ENCODE measurements at places on chromosomes 1 and 21.

DNA sequence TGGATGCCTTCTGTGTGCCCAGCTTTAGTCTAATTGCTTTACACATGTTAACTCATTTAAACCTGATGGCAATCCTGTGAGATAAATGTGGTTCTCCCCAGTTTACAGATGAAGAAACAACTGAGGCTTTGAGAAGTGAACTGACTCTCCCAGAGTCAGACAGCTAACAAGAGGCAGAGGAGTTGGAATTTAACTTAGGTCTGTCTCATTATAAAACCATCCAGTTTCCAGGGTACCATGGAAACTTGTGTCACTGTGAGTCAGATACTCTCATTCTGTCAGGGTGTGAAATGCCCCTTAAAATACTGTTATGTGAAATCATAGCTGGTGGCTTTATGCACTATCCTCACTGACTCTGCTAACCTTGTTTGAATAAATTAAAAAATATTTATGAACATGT lies 206.6 kb downstream of the PBX1 start:
- no peak for DNase-seq

DNA sequence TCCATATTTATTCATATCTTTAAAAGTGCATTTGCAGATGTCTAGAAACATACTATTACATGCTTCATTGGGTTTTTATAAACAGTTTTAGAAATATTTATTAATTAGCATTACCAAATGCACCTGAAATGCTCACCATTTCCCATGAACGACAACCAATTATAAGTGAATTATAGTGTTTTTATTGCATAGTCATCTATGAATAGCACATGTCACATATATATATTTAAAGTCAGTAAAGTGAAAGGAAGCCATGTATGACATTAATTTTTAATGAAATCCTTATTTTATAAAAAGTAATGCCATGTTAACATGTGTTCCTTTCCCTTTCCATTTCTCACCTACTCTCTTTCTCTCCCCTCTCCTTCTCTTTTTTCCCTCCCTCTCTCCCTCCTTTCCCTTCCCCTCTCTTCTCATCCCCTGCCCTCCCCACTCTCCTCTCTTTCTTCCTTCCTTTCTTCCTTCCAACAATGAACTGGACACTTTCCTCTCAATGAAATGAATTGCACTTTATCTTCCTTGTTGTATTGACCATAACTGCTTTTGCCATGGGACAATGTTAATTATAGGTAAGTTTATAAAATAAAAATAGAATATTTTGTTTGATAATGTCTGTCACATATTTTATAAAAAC lies 179.3 kb downstream of the NCAM2 start:
- no peak for DNase-seq

- DNase-seq: no peak
These were observed 16.7 kb upstream of the ZYG11A start for GRCh38 chr1:52825868-52826267.

DNA sequence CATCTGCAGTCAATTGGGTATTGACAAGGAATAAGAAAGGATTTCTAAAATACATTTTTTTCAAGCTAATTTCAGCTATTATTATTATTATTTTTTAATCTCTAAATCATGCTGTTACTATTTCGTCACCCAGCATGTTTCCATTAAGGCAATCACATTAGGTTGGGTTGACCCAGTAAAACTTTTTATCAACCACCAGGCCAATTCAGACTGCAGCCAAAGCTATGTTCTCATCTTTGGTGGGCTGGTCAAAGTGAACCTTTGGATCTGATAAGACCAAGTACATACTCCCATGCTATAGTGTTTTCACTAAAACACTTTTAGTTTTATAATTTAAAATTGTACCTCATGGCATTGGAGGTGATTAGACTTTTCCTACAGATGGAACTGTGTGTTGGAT lies 198.6 kb downstream of the PBX1 start:
- DNase-seq: no peak

GRCh38 chr1:67674260-67675011 lies 10.6 kb upstream of the GADD45A start:
- peak; percentile 11 for DNase-seq

DNA sequence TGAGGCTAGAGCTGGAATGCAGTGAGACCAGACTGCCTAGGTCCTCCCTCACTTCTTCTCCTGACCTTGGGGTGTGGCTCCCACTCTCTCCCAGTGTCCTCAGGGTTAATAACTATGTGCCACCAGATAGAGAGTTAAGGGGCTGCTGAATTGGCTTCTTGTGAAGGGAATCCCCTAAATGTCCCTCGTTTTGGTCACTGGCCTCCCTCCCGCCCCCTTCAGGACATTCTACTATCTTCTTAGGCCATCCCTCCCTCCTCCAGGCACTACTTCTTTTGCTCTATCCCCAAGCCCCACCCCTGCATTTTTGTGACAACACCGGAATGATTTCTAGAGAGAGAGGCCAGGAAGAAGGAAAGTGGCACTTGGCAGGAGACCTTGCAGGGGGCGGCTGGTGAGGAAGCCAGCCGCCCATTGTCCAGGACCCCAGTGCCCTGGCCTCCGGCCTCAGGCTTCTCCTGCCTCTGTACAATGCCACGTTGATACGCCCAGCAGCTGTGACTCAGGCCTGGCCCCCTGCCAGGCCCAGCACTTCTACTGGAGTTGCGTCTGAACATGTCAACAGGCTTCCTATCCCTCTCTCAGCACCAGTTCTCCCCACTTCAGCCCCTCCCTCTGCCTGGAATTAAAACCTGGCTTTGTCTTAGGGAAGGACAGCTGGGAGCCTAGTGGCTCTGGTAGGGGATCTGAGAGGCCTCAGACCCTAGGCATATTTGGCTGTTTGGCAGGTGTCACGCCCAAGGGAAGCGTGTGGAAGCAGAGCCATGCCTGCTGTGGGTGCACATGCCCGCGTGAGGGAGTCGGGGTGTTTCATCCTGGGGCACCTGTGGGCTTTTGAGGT lies 9.1 kb downstream of the LMNA start:
- no peak for DNase-seq

DNA sequence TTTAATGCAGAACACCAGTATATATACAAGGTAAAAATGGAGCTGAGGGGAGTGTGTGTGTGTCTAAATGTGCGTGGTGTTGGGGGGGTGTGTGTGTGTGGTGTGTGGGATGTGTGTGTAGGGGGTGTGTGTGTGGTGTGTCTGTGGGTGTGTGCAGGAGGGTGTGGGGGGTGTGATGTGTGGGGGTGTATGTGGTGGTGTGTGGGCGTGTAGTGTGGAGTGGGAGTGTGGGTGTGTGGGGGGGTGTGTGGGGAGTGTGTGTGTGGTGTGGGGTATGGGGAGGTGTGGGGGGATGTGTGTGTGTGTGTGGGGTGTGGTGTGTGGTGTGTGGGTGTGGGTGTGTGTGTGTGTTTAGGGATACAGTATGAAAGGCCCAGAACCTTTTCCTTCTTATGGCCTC lies 202.3 kb upstream of the CACYBP start:
- DNase-seq: no peak

DNA sequence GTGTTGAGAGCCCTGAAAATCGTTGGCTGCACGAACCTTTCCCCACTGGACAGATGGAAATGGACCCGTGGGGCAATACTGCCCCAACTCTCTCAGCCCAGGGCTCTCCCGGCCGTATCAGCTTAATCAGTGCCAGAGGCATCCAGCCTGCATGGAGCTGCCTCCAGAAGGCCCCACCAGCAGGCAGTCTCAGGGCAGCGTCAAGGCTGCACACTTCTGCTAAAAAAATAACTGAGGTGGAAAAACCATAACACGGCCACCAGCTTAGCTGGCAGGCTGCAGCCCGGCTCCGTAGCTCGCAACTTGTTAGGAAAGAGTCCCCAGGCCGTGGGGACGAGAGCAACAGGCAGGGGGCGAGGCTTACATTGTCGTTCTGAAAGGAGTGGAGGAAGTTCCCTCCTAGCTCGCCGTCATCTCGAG lies 27.9 kb downstream of the MRPL37 start:
- no peak for DNase-seq

GRCh38 chr1:150555971-150556865 lies 7.0 kb downstream of the ADAMTSL4 start:
- DNase-seq: no peak

DNA sequence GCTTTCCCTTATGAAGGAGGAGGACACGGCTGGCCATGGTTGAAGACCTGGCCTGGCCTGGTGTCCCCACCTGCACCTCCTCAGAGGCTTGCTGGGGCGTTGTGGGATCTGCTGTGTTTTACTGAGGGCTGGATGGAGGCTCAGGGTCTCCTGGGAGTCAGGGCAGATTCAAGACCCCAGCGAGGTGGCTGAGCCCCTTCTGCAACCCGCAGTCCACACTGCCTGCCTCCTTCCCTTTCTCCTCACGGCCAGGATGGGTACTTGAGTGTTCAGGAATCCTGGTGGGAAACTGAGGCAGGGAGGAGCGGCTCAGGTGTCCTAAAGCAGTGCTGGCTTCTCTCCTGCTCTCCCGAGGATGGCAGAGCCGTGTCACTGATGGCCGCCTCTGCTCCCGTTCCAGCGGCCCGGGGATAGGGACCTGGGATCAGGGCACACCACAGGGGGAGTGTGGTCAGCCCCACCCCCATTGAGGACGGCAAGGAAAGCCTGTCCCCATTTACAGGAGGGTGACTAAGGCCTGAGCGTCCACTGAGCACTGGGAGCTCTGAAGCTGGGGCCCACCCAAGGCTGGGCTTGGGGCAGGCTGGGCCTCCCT lies 47.5 kb downstream of the TRPM2 start:
- DNase-seq: no peak

- no peak for DNase-seq
These were observed 16.7 kb upstream of the DISP1 start for GRCh38 chr1:222798116-222798515.

DNA sequence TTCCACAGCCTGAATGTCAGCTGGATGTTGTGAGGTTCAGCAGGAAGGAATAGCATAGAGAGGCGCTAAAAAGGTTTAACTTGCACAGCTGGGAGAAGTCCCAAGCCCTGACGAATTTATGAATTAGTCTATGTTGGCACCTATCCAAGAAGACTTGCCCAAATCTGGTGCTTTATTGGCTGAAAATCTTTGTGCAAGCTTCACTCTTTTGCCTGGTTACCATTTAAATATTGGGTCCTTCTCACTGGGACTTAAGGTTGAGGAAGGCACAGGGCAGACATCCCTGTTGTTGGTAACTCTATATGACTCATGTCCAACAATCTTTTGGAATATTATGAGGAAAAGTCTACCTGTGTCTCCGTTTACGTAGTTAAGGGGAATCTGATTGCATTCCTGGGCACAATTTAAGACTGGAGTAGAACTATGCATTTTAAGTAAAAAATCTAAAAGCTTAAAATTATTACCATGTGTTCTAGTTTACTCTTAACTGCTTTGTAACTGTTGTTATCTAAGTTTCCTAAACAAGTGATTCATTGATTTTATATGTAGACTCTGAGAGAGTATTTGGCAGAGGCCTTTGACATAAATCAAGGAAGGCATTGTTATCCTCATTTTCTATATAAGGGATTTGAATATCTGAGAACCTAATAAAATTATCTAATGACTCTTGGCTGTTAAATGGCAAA lies 181.7 kb upstream of the DPYD start:
- DNase-seq: no peak

- DNase-seq: no peak
These were observed 4.9 kb downstream of the VWA1 start for GRCh38 chr1:1440262-1441001.

DNA sequence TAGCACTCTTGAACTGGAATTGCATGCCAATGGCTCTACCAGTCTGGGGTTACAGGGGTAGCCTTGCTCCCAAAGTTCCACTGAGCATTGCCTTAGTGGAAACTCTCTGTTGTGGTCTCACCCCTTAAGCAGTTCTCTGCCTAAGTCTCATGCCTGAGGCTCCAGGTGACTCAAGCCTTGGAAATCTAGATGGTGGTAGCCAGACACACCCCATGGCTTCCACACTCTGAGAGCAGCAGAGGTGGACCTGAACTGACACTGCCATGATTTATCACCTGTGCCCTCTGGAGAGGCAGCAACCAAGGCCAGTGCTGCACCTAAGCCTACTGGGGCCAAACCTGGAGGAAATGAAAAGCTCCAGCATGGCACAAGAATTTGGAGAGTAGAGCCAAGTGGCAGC lies 285.7 kb upstream of the PKN2 start:
- no peak for DNase-seq

GRCh38 chr1:227942021-227942715 lies 5.6 kb downstream of the WNT9A start:
- DNase-seq: no peak

DNA sequence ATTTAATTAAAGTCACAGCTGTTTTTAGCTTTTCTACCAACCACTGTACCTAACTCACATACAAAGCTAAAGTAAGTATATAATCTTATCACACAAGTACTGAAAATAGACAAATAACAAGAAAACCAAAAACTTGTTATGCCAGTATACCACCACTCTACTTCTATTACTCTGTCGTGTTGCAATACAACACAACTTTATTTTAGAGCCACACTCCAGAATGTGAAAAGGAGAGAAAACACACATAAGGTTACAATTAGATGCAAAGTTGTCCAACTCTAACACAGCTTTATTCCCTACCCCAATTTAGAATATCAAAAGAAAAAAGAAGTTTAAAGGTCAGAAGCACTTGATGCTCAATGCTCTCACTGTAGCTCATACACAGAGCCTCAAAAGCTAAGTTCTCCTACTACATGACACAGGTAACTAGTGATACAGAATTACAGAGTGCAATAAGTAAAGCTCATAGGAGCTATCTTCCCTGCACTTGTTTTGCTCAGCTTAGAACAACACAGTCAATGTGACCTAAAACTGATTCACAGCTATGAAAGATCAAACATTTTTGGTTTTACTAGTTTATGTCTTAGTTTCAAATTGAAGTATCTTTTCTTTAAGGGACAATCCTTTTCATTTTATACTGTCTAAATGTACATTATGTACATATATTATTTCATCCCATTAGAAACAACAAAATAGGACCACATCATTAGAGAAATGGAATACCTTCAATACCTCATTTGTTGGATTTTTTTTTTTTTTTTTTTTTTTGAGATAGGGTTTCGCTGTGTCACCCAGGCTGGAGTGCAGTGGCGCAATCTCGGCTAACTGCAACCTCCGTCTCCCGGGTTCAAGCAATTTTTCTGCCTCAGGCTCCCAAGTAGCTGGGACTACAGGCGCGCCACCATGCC lies 29.2 kb downstream of the EYA3 start:
- no peak for DNase-seq

GRCh38 chr1:151593730-151594129 lies 18.1 kb upstream of the SNX27 start:
- no peak for DNase-seq

DNA sequence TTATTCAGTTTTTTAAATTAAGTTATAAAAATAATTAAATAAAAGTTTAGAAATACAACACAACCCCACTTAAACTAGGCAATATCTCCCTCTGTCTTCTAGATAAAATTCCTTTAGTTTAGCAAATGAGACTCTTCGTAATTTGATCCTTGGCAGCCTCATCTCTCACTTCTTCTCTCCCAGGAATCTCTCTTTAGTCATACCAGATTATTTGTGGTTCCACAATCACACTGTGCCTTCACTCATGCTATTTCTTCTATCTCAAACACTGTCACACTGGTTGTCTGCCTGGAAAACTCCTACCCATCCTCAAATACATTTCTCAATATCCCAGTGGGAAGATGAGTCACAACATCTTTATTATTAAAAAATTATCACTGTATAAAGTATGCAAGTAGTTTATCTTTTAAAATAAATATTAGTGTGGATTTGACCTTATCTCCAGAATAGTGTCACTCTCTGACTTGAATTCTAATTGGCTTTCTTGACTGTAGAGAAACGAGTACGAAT lies 195.5 kb downstream of the KCNH1 start:
- no peak for DNase-seq
